ENCODE measurements at places on chromosomes 4 and X.
A peak's percentile ranks its signal among the peaks of the same experiment; 100 is the strongest.

GRCh38 chr4:116561768-116562167 lies 523.6 kb downstream of the TRAM1L1 start:
- no peak for DNase-seq

DNA sequence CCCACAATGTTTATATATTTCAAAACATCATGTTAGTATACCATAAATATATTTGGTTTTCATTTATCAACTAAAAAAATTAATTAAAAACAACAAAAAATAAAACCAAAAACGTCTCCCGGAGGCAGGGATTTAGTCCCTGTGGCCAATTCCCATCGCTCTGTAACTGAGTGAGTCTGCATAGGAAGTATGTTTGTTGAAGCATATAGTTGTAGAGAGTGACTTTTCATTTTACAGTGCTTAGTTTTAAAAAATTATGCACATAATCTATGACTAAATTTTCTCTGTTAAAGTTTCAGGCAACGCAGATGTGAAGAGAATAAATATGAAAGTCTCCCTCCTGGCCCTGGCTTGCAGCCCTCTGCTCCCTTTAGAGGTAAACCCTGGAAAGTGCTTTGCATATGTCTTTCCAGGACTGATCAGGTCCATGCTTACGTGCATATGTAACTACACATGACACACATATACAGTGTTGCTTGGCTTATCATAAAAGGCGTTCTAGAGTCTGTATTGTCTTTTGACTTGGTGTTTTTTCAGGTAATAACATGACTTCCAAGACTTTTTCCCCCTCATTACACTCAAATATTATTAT lies 63.4 kb upstream of the SORBS2 start:
- DNase-seq, result no peak

GRCh38 chr4:138952411-138952810 lies 63.2 kb upstream of the NOCT start:
- DNase-seq, result no peak

GRCh38 chr4:80125252-80126177 lies 52.5 kb upstream of the ANTXR2 start:
- peak; percentile 86 for DNase-seq

- no peak for DNase-seq
Measured at GRCh38 chrX:149853925-149854324, 27.1 kb upstream of the MAGEA8 start.
